ENCODE measurements at places on chromosomes 4 and X. TPM values are rescaled to one million over a fixed set of nuclear protein-coding genes. Genes with fewer than 3 reads are reported as not detected.

- no peak for DNase-seq
These were observed 45.4 kb downstream of the RASL11B start for GRCh38 chr4:52907510-52907909.

- no peak for DNase-seq
These were observed 65.1 kb downstream of the MAB21L2 start for GRCh38 chr4:150647008-150647407.

DNA sequence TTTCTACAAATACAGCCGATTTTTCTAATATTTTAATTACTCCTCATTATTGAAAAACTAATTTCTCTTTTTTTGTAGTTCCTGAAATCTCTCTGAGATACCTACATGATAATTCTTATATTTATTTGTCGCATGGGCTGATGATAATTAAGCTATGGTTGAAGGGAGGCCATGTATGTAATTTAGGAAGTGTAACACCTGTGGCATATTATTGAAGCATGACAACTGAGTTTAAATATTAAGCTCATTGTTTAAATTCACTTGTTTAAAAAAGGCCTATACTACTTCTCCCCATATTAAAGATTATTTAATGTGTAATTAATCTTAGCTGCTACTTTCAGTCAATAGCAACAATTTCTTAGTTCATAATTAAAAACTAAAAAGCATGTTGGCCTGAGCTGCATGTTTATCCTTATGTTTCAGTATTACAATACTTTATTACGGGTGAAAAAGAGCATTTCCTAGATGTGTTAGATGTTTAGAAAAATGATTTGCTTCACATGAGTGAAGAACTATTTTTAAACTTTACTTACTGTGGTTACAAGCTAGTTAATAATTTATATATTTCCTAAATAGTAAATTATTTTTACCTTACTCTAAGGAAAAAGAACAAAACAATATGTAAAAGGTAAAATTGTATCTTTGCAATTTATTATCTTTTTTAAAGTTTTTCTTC, 122.4 kb downstream of the RAP1GDS1 start:
- DNase-seq, result no peak

The RTL5 gene
- total RNA-seq, result 2.7 TPM

The MEPE gene
- not detected for total RNA-seq
